ENCODE measurements at places on chromosomes 5 and 9.

DNA sequence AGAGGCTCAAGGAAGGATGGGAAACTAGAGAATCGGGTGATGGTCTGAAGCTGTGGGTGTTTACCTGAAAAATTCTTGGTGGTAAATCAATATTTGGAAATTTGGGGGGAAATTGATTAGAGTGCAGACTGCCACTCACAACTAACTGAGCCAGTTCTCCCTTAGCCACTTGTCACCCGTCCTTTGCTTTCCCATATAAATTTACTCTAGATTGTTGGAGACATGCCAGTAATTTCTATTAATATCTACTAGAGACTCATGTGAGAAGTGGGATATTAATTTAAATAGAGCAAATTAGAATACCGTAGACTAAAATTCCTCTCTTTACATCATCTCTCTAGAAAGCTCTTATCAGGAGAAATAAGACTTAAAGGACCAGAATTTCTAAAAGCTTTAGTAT is 471.3 kb upstream of the DAB2 start:
- DNase-seq: no peak

DNA sequence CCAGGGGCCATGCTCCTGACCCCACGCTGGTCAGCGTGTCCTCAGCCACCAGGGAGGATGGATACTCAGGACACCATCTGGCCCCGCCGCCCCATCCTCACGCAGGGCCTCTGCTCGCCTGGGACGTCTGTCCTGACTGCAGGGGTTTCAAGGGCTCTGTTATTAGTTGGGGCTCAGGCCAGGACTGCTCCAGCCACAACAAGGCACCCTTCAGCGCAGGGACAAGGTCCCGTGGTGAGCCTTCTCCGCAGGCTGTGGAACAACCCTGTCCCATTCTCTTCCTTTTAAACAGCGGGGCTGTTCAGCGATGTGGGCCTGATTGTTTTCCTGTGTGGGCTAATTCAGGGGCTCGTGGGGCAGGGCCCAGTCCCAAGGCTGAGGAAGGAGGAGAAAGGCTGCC is 61.6 kb downstream of the SEMA4D start:
- DNase-seq: no peak

GRCh38 chr5:74543162-74543995 is 97.1 kb downstream of the ENC1 start:
- DNase-seq: no peak

- DNase-seq: no peak
Measured at GRCh38 chr5:159227452-159227851, 18.1 kb upstream of the RNF145 start.

- no peak for DNase-seq
Measured at GRCh38 chr5:124240732-124241131, 505.7 kb downstream of the ZNF608 start.
